ENCODE measurements at places on chromosomes 7 and 10. TPM values are rescaled to one million over a fixed set of nuclear protein-coding genes. Genes with fewer than 3 reads are reported as not detected.
A peak's percentile ranks its signal among the peaks of the same experiment; 100 is the strongest.

DNA sequence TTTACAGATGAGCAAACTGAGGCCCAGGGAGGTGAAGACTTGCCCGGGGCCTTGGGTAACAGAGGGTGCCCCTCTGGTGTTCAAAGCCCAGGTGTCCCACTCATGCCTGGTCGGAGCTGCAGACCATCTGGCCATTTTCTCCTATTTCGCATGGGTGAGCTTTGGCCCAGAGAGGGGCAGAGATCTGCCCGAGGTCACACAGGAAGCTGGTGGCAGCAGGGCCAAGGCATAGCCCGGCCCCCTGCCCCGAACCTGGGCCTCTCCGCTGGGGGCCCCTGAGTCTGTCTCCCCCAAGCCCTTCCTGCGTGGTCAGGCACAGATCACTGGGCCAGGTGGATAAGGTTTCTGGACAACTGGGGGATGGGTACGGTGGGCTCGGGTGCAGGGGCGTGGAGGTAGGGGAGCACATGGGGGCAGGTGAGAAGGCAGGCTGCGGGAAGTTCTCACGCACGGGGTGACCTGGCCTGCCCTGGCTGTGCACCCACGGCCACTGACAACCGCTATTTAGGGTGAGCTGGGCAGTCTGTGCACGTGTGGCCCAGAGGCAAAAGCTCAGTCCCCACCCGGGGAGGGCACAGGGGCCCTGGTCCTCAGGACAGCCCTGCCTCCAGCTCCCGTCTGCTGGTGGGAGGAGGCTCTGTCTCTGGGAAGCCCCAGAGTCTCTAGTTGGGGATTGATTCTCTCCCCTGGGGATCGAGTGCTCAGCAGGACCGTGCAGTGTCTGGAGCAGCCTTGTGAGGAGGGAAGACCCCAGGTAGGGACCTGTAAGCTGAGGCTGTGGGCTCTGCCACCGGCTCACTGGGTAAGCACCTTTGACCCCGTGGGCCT, 68.6 kb downstream of the UNCX start:
- DNase-seq = no peak
- no peak overlapping the region for H3K27ac ChIP-seq
- H3K36me3 ChIP-seq = no peaks in the 10 kb centered on the region
- no peaks in the 10 kb centered on the region for H3K4me1 ChIP-seq
- H3K4me3 ChIP-seq = no peak overlapping the region

- peaks cover 21% of the 10 kb centered on the region for H3K36me3 ChIP-seq
- H3K27ac ChIP-seq = no peak overlapping the region
- peak; percentile 49 for DNase-seq
- peaks cover 17% of the 10 kb centered on the region for H3K27me3 ChIP-seq
- H3K4me3 ChIP-seq = no peak overlapping the region
- peaks cover 38% of the 10 kb centered on the region for H3K4me1 ChIP-seq
Measured at GRCh38 chr7:1060315-1061072, 16.1 kb downstream of the GPR146 start.

GRCh38 chr10:69854511-69855345, 53.0 kb downstream of the COL13A1 start:
- H3K4me3 ChIP-seq = no peak overlapping the region
- H3K27me3 ChIP-seq = no peaks in the 10 kb centered on the region
- no peak overlapping the region for H3K27ac ChIP-seq
- H3K4me1 ChIP-seq = no peaks in the 10 kb centered on the region

Gene FGFBP3
- polyA plus RNA-seq = 0.30 TPM

Gene SPDYE2
- 0.51 TPM for polyA plus RNA-seq

Data from heart right ventricle (tissue), 16 donors.